Activated gamma-delta T cell treated with anti-CD3 and anti-CD28 coated beads, Interleukin-2, amount 50 U/mL, for 16 hours (primary cell): ENCODE measurements at places on chromosomes 12 and 14.

DNA sequence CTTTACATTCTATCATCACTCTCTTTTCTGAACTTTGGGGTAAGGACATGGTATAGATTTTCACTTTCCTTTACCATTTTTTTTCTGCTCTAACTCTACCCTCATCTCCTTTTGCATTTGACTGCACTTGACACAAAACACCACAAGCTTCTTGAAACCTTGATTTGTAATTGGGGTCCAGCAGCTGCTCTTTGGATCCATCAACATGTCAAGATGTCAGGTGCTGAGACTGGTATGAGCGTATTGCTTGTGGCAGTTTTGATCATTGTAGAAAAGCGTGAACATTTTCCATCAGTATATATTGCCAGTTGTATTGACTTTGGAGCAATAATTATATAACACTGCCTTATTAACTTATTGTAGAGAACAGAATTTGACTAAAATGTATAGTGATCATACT, 838.6 kb downstream of the TRHDE start:
- no peak for DNase-seq

DNA sequence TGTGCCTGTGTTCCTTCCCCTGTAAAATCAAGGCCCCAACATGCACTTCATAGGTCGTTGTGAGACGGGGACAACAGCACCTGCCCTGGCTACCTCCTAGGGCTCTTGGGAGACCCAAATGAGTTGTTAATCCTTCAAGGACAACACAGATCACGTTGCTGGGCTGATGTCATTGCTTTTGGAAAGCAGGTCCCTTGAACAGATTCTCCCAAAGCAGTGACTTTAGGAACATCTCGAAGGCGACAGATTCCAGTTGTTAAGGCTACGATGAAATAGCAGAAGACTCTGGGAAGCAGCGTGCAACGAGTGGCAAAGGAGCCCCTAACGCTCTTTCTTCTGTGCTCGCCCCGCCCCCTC, 26.2 kb upstream of the MAP1LC3B2 start:
- no peak for DNase-seq

- no peak for DNase-seq
Measured at GRCh38 chr12:26016516-26016915, 58.0 kb downstream of the RASSF8 start.

- DNase-seq, result no peak
Measured at GRCh38 chr12:85468356-85469157, 188.5 kb downstream of the ALX1 start.

DNA sequence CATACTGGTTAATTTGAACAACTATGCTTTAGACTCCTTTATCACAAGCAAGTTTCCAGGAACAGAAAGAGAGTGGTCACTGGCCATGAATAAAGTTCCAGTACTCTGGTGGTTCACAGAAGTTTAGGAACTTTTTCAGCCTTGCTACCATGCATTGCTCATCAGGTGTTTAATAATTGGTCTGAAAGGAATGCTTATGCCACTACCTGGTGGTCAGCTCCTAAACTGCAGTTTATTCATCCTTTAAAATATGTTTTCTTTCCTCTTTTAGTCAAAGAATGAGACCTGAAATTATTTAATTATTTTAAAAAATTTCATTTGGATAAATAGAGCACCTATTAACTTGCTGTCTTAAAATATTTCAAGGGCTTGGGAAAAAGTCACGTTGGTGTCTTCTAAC, 260.1 kb upstream of the OR4E1 start:
- no peak for DNase-seq

GRCh38 chr12:70402597-70402996, 36.5 kb downstream of the KCNMB4 start:
- no peak for DNase-seq

DNA sequence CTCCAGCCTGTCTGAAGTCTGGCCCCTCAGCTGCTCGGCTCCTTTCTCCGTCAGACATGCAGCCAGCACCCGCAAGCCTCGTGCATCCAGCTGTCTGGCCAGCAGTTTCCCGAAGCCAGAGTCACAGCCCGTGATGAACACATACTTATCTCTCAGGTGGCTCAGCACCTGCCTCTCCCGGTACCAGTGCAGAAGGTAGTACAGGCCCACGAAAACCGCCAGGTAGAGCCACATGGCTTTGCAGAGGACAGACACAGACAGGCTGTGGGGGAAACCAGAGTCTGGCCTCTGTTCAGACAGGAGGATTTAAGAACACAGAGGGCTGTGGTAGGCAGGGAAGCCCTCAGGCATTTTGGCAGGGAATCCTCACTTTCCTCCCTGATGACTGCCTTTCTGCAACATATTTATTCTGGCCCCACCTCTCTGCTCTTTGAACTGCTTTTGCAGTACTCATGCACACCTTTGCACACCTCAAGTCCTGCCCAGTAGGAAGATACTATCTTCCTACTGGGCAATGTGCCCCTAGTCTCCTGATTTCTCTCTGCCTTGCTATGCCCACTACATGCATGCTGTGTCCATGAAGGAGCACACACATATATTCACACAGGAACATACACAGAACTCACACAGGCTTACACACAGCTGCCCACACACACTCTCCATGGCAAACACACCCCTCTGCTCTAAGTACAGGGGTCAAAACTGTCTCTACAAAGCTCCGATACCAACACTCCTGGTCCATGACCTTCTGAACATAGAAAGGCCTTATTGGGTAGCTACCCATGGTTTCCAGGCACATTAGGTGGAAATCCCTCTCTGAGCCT, at the start of gene RDH16:
TSS of gene RDH16 (minus strand) at position 380 of the 824 bp plus-strand sequence. CDS start at position 234, 146 bp downstream.
- no peak for DNase-seq

DNA sequence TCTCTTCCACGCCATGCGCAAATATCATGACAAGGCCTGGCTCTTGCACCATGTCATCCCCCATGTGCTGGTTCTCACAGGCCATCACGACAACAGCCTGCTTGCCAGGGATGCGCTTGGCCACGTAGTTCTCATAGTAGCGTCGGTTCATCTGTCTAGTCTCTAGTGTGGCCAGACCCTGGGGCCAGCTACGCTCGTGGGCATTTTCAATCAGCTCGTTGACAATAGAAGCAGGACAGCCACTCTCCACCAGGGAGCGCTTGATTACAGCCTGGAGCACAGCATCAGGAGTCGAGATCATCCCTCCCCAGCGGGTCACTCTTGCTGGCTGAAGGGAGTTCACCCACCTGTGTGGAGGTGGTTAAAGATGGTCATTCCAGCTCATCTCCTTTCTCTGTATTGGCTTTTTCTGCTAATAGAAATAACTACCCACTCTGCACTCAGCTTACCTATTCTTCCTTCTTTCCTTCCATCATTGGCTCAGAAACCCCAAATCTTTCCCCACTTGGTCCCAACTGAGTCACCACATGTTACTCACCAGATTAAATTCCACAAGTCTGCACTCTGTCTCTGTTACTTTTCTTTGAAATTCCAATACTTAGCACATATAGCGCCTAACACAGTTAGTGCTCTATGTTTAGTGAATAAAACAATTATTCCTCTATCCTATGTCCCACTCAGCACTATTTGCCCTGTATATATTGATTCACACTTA, 15.1 kb downstream of the RNF41 start:
- no peak for DNase-seq

- DNase-seq, result no peak
Measured at GRCh38 chr14:104786091-104786586, 9.4 kb downstream of the AKT1 start.

DNA sequence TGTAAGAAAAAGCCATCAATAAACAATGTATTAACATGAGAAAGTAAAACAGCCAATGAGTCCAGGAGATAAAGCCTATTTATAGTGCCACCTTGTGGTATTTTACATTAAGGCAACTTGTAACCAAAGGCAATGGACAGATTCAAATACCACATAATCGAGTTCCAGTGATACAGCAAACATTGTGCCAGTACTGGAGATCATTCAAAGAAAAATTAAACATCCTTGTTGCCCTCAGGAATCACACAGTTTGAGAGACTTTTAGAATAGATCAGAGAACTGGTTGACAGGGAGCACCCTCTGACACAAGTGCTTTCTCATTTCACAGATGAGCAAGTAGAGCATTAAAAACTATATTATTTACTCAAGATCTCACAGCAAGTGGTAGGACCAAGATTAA, 98.1 kb downstream of the DDHD1 start:
- no peak for DNase-seq

DNA sequence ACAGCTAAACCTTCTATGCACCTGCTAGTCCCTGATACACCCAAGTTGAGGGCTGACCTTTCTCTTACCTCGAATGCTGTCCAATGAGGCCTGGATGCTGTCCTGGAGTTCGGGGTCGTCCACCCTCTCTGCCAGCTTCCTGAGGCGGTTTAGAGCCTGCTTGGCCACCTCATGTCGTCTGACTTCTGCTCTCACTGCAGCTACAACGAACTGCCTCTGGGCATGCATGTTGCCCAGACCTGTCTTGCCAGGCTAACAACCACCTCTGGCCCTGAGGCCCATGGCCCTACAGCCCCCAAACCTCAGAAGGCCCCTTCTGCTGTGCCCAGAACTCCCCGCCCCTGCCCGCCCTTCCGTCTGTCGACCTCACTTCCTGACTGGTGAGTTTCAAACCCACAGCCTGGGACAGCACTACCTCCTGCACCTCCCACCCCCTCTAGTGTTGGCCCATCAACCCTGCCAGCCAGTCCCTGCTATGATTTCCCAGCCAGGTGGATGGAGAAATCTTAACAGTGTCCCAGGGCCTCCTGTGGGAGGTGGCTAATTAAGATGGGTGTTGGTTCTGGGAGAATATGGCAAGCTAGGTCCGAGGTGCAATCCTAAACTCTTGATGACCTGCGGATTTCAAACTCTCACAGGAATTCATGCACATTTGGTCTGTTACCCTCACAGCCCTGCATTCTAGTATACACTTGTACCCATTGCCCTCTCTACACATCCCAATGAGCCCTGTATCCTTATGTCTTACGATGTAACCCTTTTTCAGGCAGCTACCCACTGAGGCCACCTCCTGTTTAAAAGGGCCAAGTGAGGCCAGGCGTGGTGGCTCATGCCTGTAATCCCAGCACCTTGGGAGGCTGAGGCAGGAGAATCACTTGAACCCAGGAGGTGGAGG, 2.7 kb upstream of the TSPAN31 start:
- peak; percentile 74 for DNase-seq

- no peak for DNase-seq
Measured at GRCh38 chr12:57713209-57713608, 19.3 kb downstream of the OS9 start.

DNA sequence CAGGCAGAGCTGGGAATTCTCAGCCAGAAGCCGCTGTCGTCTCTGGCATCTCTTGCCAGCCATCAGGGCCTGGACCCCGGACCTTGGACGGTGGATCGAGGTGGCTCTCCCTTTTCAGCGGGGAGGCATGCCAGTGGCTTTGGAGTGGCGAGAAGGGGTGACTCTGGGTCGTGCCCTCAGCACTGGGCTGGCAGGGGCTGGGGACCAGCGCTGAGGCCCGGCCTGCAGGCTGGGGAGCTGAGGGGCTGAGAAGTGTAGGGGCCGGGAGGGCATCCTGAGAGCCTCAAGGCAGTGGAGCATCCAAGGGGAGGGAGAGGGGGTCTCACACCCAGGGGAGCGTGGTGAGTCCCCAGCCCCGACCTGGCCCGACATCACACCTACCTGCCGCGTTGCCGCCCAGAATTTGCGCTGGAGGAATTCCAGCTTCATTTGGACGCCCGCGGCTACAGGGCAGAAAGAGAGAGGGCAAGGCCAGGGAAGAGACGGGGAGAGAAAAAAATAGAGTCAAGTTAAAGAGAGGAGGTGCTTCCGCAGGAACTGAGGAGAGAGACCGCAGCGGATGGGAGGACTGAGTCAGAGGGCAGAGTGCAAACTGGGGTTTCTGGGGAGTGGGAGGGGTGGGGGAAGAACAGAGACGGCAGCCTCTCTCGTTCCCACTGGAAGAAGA, 9.0 kb upstream of the LRTM2 start:
- DNase-seq, result no peak

DNA sequence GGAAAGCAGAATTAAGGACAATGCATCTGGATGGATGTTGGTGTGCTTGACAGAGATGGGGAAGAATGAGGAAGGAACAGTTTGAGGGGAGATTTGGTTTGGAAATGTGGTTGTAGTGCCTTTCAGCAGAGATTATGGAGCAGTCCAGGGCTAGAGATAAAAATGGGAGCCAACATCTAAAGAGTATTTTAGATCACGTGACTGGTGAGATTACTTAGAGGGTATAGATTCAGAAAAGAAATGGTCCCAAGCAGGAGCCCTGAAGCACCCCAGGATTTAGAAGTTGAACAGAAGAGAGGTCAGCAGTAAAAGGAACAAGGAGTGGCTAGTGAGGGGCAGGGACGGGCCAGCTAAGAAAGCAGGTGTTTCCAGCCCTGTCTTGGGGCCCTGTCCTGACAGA, 29.6 kb downstream of the ZNF664 start:
- DNase-seq, result no peak

GRCh38 chr12:98909746-98910145, 264.7 kb downstream of the APAF1 start:
- no peak for DNase-seq

DNA sequence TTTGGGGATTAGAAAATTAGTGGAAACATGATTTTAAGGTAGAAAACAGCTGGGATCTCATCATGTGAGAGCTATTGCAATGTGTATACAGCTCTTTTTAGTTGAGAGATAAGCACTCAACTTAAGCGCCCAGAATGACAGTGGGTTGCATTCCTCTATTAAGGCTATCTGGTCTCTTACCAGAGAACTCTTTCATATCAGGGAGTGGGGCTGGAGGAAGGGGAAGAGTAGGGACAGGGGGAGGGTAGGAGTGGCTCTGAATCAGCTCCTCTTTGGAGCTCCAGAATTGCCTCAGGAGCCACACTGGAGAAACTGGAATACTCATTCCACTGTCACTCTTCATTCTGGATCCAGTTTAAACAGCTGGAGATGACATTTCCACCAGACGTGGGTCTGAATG, 9.2 kb upstream of the PLEKHG3 start:
- DNase-seq, result no peak

DNA sequence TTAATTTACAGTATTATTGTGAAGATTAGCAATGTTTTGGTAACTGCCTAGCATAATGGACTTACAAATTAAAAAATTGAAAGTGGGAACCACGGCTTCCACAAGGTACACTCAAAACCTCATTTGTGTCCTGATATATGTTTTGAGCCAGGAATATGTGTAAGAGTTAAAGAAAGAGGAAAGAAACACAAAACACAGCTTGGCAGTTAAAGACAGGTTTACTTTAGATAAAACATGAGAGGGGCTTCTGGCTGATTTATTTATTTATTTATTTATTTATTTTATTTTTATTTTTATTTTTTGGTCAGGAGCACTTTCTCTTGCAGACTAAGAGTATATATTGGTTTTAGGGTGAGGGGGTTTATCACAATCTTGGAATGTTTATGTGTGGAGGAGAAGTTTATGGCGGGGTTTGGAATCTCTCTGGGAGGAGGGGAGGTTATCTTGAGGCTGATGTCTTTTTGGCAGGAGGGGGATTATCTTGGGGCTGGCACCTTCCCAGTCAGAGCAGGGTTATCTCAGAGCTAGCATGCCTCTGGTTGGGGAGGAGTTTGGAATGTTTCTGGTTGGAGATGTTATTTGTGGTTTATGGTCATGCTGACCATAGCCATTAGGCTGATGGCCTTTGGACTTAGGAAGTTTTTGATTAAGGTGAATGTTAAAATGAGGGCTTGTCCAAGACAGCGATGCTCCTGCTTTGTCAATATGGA, 436.7 kb downstream of the DAD1 start:
- no peak for DNase-seq

- no peak for DNase-seq
Measured at GRCh38 chr12:56450241-56450640, 1.0 kb upstream of the TIMELESS start.

- no peak for DNase-seq
Measured at GRCh38 chr12:56221232-56221756, 428 bp downstream of the RNF41 start.
